ENCODE measurements at places on chromosomes 7 and 10.

DNA sequence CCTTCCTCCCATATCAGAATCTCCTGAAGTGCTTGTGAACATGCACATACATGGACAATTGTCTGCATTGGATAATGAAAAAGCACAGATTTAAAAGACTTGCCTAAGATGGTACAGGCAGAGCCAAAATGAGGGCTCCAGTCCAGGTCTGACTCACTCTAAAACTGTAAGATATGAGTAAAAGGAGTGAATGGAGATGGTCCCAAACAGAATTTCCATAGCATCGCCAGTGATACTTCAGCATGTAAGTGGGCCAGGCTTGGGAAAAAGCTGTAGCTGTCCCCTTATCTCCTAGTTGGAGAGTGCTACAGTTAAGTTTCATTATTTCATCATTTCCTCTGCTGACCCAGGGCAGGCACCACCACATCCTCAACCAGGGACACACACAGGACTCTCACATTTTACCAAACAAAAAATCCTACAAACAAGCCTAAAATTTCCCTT is 26.4 kb upstream of the IL6 start:
- DNase-seq, result no peak

DNA sequence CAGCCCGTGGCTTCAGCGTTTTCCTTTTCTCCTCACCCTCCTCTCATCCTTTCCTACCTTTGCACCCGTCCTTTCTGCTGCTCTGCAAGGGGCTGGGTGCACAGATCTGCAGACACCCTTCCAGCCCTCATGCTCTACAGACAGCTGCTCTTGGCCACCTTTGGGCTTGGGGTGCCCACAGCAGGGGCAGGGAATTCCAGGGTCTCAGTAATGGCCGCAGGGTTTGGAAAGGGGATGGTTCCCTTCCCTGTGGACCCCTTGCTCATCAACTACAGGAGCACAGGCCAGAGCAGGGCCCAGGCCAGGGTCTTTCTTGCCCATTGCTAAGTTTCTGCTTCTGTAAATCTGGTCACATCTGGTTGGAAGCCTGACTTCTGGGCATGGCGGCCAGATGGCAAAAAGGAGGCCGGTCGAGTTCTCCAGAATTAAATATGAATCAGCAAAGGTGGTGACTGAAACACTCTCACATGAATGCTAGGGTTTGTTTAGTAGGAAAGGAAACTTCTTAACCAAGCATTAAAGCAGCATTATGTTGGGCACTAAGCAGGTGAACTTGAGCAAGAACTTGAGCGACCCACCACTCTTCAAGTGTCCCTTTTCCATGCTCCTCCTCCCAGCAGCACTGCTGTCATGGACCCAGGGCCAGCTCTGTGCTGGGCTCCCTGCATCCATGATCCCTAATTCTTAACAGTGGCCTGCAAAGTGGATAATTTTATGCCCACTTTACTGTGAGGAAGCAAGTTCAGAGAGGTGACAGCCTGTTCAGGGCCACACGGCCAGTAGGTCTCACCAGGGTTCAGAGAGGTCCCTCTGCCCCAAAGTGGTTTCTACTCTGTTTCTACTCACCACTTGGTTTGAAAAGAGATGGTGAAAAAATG is 1.5 kb downstream of the ECHDC3 start:
- DNase-seq, result no peak

- no peak for DNase-seq
Observed at GRCh38 chr10:5654218-5654755, 12.1 kb downstream of the ASB13 start.

- DNase-seq, result no peak
Observed at GRCh38 chr7:25886387-25887240, 265.4 kb upstream of the NFE2L3 start.

DNA sequence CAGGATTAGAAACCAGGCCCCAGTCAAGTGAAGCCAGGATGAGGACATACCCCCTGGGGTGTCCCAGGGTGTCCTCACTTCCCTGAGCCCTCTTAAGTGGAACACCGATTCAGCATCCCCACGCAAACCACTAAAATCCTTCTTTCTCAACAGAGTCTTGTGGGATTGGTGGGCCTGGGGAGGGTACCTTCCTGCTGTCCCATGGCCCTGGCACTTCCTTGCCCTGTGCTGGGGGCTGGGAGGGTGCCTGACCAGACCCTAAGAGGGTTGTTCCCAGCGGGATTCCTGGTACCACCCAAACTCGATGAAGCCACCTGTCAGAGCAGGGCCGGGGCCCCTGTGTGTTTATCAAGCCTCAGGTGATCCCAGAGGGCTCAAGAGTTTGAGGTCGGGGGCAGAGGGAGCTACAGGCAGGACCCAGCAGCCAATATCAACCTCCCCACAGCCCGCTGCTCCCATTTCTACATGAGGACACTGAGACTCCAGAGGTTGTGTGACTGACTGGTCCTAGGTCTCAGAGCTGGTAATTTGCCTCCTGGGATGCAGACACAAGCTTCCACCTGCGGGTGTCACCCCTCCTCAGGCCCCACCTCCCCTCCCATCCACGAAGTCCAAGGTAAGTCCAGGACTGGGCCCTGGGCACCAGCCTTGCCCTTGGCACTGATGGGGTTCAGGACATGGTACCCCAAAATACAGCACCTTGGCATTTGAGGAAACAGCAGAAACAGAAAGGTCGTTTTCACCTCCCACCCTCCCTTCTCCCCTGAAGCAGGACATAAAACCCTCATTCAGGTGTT is 31.4 kb downstream of the OAT start:
- no peak for DNase-seq

DNA sequence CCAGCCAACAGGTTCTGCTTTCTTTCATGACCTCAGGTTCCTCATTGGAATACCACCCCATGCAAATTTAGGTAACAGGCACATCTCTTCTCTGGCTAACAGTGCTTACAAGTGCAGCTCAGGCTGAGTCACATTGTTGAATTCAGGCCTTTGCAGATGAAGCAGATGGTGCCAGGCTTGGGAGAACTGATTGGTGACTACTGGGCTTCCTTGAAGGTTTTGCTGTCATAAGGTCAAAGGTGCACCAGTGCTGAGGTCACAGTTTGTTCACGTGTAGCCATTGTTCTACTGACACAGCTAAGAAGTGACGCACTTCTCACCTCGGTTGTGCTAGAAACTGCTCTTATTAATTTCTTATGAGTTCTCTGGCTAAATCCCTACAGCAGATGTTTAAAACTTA is 128.6 kb upstream of the BMPER start:
- no peak for DNase-seq

GRCh38 chr7:98194186-98194585 is 17.1 kb upstream of the BHLHA15 start:
- no peak for DNase-seq

DNA sequence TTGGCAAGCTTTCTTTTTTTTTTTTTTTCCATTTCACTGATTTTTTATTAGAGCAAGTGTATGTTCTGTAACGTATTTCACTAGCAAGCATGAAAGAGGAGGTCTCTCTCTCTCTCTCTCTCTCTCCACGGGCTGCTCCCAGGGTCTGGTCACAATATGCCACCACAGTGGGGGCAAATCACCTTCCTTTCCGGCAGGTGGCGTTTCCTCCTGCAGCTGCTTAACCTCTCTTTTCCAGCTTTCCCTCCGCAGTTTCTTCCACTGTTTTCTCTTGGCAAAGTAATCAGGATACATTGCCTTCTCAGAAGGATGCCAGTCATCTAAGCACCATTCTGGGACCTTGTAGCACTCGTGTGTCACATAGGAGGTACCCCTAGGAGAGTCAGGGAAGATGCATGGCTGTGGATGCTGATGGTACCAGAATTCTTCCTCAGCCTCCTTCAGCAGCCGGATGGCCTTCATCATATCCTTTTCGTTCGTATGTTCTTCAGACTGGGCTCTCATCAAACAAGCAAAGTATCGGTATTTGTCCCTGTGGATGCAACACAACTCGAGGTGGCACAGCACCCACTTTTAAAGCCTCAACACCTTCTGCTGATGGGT is 197.3 kb upstream of the PODXL start:
- no peak for DNase-seq

GRCh38 chr10:22058201-22058600 is 54.7 kb upstream of the DNAJC1 start:
- DNase-seq, result no peak

GRCh38 chr7:157522954-157523353 is 186.2 kb downstream of the DNAJB6 start:
- DNase-seq, result no peak

DNA sequence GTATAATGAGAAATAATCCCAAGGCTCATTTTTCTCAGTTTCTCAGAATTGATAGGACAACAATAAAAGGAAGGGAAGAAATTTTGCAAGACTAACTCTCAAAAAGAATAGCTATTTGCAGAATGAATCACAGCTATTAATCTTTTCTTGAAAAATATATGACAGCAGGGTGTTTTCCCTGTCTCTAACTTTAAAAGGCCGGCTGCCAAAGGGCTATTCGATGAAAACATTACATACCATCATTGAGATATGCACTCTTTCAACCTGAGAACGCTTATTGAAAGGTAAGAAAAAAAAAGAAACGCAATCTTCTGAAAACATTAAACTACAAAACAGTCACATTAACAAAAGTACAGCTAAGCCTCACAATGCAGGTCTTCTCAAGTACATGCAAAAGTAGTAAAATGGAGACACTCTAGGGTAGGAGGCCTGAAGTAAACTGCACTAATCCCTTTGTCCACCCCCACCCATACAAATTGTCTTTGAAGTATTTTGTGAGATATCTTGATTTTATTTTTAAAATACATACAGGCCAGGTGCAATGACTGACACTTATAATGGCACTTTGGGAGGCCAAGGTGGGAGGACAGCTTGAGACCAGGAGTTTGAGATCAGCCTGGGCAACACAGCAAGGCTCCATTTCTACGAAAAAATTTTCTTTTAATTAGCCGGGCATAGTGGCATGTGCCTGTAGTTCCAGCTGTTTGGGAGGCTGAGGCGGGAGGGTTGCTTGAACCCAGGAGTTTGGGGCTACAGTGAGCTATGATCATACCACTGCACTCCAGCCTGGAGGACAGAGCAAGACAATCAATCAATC is 83.0 kb downstream of the PARD3 start:
- DNase-seq, result no peak

GRCh38 chr10:76626386-76626785 is 1011.2 kb downstream of the KCNMA1 start:
- no peak for DNase-seq

GRCh38 chr10:42645103-42645502 is 6.7 kb upstream of the ZNF33B start:
- no peak for DNase-seq

DNA sequence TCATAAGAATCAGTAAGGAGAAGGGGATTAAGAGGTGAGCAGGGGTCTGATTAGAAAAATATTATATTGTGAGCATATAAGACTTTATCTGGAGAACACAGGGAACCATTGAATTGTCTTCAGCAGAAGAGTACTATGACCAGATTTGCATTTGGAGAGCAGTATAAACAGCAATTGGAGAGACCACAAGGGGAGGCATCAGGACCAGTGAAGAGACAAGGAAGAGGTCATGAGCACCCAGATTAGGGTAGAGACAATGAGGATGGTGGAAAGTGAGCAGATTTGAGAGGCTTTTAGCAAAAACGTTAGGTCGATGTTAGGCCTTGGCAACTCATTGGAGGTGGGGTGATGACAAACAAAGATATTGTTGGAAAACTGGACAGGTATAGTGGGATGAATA is 13.0 kb upstream of the SMIM30 start:
- DNase-seq, result no peak

DNA sequence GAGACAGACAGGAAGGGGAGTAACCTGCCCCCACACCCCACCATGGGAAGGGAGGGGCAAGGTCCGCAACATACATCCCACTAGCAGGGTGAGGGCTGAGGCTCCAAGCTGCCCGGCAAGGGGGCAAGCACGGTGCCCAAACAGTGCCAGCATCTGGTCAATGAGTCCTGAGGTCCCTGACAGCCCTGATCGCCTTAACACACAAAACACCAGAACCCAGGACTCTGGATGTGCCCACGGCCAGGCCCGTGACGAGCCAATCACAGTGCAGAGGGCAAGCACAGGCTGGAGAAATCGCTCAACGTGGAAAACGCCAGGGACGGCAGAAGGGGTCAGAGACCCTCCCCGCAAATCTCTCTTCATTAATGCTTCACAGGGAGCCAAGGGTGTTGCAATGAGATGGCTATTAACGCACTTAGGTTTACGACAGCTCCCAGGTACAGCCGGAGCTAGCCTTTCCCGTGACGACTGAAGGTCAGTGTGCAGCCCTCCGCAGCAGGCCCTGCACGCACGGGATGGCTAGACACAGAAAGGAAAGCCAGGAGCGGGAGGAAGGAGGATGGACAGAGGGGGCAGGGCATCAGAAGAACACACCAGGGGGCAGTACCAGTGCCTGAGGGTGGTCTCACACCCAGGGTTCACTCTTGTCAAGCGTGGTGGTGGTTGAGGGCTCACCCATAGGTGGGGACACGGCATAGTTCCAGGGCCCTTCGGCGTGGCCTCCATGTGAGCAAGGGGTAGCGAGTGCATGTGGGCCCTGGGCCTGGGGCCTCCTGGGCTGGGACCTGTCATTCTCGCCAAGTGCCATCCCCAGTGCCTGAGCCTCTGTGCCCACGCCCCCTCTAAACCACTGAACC is 220.5 kb downstream of the MAD1L1 start:
- no peak for DNase-seq

- no peak for DNase-seq
Observed at GRCh38 chr7:149855361-149856305, 17.5 kb downstream of the ZNF862 start.

GRCh38 chr7:110803602-110804143 is 287.3 kb upstream of the LRRN3 start:
- DNase-seq, result no peak

- DNase-seq, result no peak
Observed at GRCh38 chr10:61894133-61894532, 7.4 kb upstream of the ARID5B start.

GRCh38 chr10:5395168-5395567 is 9.5 kb downstream of the TUBAL3 start:
- no peak for DNase-seq

DNA sequence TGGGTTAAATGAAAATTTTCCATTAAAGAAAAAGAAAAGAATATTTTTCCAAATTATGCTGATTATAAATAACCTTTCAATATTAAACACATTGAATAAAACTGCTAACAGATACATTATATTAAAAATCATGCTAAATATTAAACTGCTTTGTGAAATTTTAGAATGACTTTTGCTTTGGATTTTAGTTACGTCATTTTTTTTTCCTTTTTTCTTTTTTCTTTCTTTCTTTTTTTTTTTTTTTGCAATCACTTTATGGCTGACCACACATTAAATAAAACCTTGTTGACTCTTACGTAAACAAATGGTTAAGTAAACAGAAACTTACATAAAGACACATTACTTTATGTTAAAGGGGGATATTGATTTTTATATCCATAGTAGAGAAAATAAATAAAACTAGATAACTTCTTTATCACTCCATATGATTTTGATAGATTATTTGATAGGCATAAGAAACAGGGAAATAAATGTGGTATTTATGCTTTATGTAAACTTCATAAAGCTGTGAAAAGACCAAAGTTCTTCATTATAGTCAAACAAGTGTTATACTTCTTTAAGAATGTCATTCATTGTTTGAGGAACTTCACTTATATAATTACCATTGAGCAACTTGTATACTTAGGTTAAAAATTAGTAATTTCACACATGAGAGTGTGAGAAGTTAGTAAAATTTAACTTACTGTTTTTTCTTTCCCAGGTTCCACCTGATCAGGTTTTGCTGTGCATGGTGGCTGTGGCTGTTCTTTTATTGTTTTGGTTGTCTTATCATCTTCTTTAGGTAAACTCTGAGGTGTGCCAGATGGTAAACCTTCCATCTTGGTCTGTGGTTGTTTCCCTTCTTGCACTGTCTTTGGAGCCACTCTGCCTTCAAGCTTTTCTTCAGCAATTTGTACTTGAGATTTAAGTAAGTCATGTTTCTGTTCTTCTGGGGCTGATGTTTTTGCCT is 197.3 kb downstream of the PCLO start:
- DNase-seq, result no peak

Measured in HL-60 (cell line).